ENCODE measurements at places on chromosomes 6 and 20.

DNA sequence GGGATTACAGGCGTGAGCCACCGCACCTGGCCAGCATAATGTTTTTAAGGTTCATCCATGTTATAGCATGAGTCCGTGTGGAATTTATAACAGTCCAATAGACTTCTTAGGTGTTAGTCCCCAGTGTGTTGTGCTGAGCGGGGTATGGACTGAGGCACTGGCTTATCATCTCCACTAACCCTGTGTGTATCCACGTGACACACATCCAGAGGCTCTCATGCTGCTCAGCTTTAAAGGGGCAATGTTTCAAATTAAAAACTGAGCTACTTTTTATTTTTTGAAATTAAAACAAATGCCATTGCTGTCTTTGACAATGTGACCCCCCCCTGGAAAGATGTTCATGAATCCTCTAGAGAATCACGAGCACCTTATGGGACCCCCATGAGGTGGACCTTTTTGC is 54.3 kb upstream of the TRERF1 start:
- DNase-seq: no peak

DNA sequence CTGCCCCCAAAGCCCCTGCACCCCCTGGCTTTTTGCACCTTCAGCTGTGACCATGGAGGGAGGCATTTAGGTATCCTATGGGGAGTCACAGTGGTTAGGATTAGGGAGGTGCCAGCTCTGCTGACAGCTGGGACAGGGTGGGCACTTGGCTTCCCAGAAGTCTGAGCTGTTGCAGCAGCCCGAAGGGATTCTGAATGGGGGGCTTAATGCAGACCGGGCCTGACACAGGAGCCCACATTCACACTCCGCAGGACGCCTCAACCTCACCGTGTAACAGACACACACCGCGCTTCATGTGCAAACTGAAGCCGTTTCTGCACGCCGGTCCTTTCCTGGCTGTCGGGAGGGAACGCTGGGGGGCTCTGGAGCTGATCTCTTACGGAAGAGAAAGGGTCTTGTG is 1.9 kb downstream of the EBF4 start:
- DNase-seq: no peak

DNA sequence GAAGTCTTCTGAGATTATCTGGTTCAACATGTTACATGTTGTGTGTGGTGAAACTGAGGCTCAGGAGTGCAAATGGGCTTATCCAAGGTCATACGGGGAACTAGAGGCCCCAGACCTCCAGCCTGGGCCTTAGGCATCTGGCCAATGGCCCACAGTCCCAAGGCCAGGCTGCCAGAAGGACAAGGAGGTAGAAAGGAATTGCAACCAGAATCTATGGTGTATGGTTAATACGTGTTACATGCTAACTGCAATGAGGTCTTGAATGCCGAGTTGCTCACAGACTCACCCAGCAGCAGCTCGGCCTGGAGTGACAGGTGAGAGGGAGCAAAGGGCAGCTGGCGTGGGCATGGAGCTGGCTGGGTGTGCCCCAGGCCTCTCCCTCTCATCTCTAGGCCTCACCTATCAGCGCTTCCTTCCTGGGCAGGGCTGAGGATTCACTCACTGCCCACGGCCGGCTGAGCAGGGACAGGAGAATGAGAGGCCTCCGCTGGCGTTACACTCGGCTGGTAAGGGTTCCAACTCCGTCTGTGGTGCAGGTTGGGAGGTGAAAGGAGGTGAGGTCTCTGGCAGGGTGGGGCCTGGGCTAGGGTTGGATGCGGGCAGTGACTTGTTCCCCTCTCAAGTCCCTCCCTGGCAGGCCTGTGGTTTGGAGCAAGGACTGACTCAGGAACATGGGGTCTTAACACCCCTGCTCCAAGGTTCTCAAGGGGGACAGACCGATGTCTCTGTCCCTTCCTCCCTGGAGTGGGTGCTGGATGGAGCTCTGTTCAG is at the start of gene TLDC2:
TLDC2 (plus strand) TSS at position 437 of the 771 bp plus-strand sequence; CDS start at position 474, 37 bp downstream.
- no peak for DNase-seq

DNA sequence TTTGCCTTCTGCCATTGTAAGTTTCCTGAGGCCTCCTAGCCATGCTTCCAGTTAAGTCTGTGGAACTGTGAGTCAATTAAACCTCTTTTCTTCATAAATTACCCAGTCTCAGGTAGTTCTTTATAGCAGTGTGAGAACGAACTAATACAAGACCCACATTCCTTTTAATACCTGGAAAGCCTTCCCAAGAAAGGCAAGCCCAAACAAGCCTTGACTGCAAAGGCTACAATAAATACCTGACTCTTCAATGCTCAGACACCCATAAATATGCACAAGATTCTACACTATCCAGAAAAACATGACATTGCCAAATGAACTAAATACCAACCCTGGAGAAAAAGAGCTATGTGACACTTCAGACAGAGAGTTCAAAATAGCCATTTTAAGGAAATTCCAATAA is 338.8 kb downstream of the HAO1 start:
- DNase-seq: no peak

GRCh38 chr6:5099537-5099936 is 14.4 kb downstream of the PPP1R3G start:
- DNase-seq: no peak

- DNase-seq: no peak
Measured at GRCh38 chr6:66128656-66129055, 421.6 kb upstream of the EYS start.

GRCh38 chr6:149249370-149250357 is 67.8 kb upstream of the TAB2 start:
- no peak for DNase-seq

GRCh38 chr6:19287928-19288327 is 549.2 kb upstream of the ID4 start:
- DNase-seq: no peak

DNA sequence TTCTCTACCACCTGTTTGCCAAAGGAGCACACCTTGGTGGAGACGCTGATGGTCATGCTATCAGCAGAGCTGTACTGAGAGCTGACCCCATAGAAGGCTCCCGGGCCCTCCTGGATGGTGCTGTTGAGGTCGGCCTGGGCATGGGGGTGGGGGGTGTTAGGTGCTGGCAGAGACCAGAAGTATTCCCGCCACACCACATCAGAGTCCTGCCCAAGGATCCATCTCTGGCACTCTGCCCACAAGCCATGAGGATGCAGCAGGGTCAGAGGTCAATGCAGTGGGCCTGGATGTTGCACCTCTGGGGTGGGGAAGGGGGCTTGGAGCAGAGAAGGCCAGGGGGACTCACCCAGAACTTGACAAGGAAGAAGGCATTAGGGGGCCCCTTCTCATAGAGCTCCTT is 7.4 kb downstream of the RPL10A start:
- DNase-seq: no peak

DNA sequence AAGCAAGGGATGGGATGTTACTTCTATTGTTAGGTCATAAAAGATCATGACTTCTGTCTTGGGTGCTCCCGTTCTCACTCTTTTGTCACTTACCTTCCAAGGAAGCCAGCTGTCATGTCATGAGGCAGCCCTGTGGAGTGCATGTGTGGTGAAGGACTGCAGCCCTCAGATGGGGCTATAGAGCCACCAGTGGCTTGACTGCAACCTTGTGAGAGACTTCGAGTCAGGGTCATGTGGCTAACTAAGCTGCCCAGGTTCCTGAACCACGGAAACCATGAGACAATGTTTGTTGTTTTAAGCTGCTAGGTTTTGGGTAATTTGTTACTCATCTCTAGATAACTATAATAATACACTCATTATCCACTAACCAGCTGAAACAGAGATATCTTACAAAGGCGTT is 477.1 kb downstream of the BTBD3 start:
- no peak for DNase-seq

- no peak for DNase-seq
Measured at GRCh38 chr6:148972481-148972880, 225.7 kb downstream of the UST start.

DNA sequence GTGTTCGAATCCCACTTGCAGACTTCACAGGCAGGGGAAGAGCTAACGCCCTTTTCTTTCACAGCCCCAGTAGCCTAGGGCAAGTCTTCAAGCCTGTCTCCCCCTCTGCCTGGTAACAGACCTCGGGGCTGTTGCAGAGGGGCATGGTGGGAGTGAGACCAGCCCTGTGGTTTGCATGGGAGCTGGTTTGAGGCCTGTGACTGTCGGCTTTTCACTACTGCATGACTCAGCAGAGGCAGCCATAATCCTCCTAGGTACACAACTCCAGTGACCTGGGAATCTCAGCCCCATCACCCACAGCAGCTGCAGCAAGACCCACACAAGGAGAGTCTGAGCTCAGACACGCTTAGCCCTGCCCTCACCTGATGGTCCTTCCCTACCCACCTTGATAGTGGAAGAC is 55.3 kb upstream of the POPDC3 start:
- DNase-seq: no peak

DNA sequence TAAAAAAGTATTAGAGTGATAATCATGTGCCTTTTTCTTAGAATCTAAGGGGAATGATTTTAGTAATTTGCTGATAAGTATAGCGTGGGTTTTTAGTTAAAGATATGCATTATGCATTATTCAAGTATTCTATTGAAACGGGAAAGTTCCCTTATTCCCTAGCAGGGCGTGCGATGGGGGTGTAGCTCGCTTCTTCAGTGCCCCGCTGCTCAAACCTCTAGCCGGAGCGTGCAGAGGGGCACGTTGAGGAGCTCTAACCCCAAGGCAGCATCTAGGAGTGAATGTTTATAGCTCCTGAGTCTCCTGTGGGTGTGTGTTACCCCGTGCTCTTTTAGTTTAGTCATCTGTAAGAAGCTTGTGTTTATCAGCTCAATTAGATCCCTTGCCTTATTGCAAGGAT is 1339.5 kb upstream of the MAP3K7 start:
- DNase-seq: no peak

GRCh38 chr6:131654326-131654725 is 17.2 kb downstream of the ENPP3 start:
- DNase-seq: no peak

DNA sequence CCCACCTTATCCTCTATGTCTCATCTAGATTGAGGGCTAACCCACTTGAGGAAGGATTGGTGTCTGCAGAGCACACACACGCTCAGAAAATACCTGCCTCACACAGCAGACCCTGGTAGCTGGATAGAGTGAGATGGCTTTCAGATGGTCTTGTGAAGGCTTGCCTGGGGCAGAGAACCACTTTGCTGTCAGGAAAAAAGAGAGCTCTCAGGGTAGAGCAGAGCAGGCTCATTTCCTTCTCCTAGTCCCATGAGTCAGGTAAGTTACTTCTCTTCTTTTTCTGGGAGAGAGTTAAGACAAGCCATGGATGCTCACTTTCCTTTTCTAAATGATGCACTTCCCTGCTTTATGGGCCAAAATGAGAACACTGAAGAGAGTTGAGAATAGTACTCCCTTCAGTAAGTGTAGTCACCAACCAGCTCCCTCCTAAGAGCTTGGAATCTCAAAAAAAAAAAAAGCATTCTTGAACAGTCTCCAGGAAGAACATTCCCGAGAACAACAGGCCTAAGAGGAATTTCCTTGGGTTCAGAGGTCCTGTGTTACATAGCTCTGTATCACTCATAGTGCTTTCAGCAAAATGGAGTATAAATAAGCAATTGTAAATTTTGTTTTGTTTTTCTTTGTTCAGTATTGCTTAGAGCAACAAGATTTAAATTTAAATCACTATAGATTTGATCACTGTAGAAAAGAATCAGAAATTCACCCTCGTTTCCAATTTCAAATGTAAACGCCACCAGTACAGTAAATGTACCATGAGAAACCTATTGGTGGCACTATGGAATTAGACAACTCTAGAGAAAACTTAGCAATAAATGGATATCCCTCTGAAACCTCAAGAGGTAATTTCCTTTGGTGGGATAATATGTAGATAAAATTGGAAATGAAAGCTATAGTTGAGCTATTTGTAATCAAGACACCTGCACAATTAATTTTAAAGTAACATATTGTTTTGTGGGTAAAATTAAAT is 530.3 kb downstream of the RFPL4B start:
- no peak for DNase-seq

DNA sequence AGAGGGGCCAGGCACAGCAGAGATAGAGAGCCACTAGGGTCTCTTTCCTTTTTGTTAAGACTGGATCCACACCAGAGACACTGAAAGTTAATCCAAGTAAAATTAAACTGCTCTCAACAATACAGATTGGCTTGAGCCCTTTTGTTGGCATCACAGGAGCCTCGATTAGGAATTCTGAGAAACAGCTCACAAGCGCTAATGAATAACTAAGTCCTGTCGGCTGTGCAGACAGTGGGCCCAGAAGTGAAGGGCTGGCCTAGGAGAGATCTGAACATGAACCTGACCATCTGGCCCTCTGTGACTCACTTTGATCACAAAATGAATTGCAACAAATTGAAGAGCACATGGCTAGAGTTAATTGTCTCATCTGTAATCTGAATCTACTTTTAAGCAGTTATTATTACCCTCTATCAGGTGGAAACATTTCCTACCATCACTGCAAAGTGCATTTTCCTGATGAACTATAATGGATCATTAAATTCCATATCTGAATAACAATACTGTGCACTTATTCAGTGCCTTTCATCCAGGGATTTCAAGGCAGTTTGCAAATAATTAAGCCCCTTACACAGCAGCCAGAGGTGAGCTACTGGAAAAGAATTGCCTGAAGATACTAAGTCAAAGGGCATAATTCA is 3.2 kb downstream of the BACH2 start:
- DNase-seq: no peak

GRCh38 chr6:5123296-5124143 is 38.4 kb downstream of the PPP1R3G start:
- DNase-seq: no peak

GRCh38 chr6:79152269-79152737 is 74.2 kb upstream of the PHIP start:
- no peak for DNase-seq

GRCh38 chr6:150230164-150230561 is 87.3 kb downstream of the PPP1R14C start:
- DNase-seq: no peak

- no peak for DNase-seq
Measured at GRCh38 chr20:42391807-42392206, 773.6 kb upstream of the CHD6 start.

- no peak for DNase-seq
Measured at GRCh38 chr6:22147921-22148776, 148.7 kb downstream of the PRL start.

GRCh38 chr6:30603961-30604360 is 13.1 kb downstream of the PPP1R10 start:
- DNase-seq: no peak

DNA sequence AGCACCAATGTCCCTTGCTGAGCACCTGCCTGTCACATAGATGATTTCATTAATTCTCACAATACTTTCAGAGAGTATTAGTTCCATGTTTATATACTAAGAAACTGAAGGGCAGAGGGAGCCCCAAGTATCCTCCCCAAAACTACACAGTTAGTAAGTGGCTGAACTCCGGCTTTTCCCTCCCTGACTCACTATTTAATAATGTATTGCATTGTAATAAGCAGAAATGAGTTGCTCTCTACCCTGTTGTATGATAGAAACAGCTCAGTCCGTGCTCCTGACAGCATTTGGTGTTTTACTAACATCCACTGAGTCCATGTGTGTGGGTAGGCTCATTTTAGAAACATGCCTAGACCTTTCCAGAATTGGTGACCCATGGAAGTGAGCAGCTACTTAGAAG is 76.8 kb downstream of the OLIG3 start:
- DNase-seq: no peak

DNA sequence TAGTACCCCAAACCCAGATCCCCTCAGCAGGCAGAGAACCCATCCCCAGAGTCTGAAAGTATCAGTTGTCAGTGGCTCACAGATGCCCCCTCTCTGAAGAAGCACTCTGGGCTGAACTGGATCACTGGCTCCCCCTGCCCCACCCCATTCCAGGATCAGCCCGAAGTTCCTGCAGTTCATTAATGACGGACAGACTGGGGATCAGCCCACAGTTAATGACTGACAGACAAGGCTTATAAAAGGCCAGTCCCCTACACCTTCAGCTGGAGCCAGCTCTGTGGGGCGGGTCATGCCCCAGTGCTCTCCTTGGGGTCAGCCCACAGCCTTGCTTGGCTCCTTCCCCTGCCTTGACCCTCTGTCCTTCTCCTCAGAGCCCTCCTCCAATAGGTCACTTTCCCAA is 21.7 kb downstream of the KIAA1755 start:
- no peak for DNase-seq
